ENCODE measurements at places on chromosomes 6 and 20.

DNA sequence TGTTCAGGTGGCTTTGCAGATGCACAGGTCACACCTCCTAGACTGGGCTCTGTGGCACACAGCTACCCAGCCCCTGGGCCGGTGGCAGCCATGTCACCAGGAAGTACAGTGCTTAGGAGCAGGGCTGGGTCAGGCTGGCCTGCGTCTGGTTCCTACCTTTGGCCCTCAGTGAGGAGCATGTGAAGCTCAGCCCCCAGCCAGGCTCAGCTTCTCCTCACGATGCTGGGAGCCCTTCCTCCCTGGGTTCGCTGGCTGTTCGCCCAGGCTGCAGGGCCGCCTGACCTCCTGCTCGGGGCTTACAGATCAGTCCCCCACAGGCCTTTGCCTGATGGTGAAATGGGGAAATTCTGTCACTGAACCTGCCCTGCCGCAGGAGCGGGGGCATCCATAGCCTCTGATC is 23.1 kb downstream of the SPATA2 start:
- DNase-seq, result no peak

- DNase-seq, result no peak
These were observed 124.1 kb upstream of the THEMIS start for GRCh38 chr6:128024969-128025368.

DNA sequence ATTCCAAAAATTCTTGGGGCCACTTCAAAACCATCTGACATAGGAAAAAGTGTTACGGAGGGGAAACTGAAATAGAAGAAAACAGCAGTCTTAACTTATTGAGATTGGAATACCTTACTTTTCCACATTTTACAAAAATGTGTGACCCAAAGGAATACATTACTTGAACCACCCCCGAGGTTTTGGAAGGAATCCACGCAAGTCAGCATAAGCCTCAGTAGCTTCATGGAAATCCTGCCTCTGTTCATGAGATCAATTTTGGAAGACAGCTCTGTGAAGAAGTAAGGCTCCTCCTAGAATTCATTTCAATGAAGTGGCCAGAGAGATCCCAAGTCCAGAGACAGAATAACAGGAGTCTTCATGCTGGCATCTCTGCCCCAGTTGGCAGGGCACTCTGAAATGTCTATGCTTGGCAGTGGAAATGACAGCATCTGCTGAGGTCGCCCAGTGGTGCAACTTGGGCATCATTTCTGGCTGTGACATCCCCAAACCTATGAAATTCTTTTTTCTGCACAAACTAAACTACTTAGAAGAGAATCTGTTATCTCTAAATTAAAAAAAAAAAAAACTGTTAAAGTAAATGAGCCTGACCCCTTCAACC is 132.5 kb downstream of the EPM2A start:
- no peak for DNase-seq

DNA sequence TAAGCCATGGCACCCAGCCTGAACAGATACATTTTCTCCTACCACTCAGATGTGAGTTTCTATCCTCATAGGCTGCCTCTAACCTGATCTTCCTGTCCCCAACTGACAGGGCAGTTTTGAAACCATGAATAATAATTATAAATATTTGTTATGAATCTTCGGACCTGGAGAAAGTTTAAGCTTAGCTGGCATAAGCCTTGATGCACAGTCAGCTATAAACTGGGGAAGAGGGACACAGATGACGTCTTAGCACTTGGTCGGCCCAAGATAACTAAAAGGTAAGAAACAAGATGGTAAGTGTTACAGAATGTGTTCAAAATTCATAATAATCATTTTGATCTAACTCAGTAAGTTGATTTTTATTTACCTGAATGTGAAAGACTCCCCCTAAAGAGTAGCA is 8.1 kb downstream of the ZKSCAN4 start:
- no peak for DNase-seq

GRCh38 chr6:148814082-148814790 is 67.4 kb downstream of the UST start:
- DNase-seq, result no peak

- DNase-seq, result no peak
These were observed at the start of gene HTR1E for GRCh38 chr6:86937219-86938079. Gene HTR1E (plus strand): TSS chr6:86937528. CDS start chr6:87015335, 77,807 bp downstream.

DNA sequence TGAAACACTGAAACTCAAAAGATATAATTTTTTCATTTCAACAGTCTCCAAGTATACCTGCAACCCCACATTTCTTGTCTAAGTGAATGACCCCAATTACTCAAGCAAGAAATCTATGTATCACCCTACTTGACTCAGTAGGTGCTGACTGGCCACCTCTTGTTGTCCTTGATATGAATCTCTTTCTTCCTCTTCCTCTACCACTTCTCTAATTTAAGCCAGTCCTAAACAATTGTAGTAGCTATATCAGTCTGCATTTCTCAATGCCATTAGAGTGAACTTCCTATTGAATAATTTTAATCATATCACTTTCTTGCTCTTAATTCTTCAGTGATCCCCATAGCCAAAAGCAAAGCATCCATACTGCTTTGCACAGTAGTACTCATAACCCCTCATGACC is 93.2 kb downstream of the NKAIN2 start:
- no peak for DNase-seq

DNA sequence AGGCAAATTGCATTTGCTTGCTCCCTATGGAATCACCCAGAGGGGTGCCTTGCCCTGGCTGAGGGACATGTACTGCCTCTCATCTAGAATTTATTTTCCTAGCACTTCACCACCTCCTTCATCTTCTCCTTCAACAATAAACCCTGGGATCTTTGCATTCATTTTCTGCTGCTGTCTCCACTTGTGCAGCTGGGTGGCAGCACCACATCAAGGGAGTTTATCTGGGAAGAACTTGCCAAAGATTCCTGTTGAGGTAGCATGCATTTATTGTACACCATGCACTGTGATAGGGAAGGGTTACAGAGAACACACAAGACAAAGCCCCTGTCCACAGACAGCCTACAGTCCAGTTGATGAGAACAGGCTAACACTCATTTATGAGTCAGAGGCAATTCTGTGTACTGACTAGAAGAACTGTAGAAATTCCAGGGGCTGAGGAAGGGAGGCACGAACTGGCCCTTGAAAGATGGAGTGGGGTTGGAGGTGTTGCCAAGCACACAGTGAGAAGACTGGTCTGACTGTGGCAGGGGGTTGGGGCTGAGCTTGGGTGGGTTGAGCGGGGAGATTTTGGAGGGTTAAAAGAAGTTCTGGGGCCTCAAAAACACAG is 17.5 kb downstream of the C20orf173 start:
- DNase-seq, result no peak

DNA sequence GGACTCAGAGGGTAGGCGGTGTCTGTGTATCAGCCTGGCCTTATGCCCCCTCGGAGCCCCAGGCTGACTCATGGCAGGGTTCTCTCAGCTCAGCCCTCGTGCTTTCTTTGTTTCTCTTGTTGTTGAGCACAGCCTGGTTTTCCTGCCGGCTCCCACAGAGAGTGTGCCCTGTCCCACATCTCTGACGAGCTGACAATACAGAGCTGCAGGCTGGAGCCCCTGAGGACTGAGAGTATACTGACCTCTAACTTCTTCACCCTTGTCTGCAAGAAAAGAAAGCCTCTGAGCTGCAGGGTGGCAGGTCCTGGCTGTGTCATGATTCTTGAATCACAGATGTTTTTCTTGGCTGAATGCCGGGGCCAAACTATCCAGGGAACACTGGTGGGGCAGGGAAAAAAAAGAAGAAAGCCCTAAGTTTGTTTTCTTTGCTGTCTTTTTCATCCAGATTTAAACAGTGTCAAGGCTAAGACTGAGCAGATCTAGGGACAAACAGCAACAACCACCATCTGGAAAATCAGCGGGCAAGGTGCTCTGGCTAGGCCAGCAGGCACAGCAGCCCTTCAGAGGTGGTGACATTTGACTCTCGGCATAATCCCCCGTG is 63.3 kb upstream of the ZNF133 start:
- DNase-seq, result no peak

DNA sequence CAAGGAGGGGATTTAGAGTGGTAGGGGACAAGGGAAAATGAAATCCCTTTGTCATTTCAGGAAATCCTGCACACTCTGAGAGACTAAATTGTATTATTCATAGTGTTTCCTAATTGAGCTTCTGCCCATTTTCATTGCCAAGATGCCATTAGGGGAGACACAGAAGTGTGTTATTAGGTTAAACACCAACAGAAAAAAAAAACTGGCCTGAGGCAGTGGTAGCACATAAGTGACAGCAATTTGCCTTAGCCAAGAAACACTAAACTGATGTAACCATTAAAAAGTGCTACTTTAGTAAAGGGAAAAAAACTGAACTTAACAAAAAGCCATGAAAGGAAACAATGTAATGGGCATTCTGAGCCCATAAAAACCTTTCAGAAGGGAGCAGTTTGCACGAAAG is 270.5 kb upstream of the PLN start:
- no peak for DNase-seq

- DNase-seq, result no peak
These were observed 64.9 kb downstream of the RNF182 start for GRCh38 chr6:13989496-13990144.

DNA sequence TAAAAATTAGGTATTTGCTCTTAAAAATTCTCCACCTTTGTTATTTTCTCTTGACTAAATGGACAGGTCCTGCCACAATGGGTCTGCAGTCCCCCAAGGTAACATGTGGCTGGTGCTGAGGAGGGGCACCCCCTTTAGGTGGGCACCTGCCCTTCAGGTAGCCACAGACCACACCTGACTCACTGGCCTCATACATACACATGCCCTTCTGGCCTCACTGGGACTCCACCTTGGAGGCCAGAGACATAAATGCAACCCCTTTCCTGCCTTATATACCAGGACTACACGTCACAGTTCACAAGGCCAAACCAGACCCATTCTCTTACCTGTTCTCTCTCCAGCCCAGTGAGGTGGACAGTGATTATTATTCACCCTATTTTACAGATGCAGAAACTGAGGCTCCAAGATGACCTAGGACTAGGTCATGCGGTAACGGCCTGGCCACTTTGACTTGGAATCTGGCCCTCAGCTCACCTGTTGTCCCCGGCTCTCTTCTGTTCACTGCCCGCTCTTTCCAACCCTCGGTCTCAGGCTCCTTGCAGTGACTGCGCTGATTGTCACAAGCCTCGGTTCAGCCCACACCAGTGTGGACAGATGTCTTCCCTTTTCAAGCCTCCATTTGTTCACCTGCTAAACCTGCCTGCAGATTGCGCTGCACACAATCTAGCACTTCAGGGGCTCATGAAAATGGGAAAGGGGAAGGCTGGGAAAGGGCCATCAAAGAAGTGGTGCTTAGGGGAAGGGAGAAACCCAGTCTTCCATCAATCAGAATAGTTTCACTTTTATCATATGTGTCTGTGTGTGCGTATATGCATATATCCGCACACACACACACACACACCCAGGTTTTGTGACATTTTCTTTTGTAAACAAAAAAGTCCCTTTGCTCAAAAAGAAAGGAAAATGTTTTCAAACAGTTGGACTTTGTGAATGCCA is 121.7 kb downstream of the BCAS1 start:
- no peak for DNase-seq

DNA sequence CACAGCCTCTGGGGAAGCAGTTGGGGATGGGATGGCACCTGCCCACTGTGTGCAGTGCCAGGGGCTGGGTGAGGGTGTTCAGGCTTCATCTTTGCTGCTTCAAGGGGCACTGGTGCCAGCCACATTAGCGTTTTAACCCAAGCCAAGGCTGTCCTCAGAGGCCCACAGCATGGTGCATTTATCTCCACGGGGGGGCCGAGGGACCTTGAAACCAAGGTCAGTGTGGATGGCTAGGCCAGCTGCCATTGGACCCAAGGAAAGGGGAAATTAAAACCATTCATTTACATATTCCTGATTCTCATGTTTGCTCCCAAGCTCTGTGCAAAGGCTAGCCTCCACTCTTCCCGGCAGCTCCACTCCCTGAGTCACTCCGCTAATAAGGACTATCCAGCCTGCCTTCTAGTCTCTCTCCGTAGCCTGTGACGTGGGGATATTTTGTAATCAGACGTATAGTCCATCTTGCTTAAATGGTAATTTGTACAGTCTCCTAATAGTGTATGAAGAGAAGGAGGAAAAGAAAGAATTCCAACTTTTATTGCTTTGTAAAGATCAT is 197.1 kb downstream of the CDH4 start:
- no peak for DNase-seq

DNA sequence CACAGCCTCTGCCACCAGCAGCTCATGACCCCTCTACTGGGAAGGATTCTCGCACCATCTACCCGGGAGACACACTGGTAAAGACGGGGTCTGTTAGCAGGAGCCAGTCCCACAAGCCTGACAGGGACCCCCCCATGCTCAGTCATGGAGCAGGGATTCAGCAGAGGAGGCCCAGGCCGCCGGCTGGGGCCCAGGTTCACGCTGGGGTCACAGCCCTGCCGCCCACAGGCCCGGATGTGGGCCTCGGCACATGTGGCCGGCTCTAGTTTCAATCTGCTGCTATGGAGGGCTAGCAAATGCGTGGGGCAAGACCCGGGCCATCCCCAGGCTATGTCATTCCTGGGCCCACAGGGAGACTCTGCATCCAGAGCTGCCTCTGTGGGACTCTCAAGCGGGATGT is 25.1 kb downstream of the PXDC1 start:
- DNase-seq, result no peak

- peak; percentile 75 for DNase-seq
These were observed 234.9 kb upstream of the MCHR2 start for GRCh38 chr6:100228834-100229441.

- DNase-seq, result no peak
These were observed 155.7 kb upstream of the PRSS16 start for GRCh38 chr6:27091661-27092315.

GRCh38 chr6:127367023-127367375 is 23.6 kb upstream of the ECHDC1 start:
- DNase-seq, result no peak

GRCh38 chr6:1987640-1988039 is 257.8 kb downstream of the GMDS start:
- DNase-seq, result no peak

DNA sequence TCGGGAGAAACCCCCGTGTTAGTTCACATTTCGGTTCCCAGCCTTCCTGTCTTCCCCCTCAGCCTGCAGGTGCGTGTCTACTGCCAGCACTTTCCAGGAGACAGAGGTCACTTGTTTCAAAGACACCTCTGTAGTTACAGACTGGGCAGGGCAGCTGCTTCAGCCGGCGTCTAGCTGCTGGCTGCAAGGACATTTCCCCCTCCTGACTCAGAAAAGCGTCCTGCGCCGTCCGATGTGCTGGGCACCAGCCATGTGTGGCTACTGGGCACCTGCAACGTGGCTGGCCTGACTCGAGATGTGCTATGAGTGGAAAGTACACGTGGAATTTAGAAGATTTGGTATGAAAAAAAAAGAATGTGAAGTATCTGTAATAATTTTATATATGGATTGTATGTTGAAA is 37.6 kb downstream of the RRBP1 start:
- DNase-seq, result no peak

- DNase-seq, result no peak
These were observed 12.9 kb downstream of the LAMA5 start for GRCh38 chr20:62354031-62354808.

- no peak for DNase-seq
These were observed 78.0 kb upstream of the SIRPG start for GRCh38 chr20:1735417-1736089.

- no peak for DNase-seq
These were observed 6.3 kb upstream of the SMIM28 start for GRCh38 chr6:138371452-138371711.

- DNase-seq, result no peak
These were observed 121.9 kb upstream of the SULF2 start for GRCh38 chr20:47907031-47907675.

All from coronary artery (tissue), 2 donors.